ENCODE measurements at places on chromosomes 4 and X.

- DNase-seq = no peak
These were observed 56.6 kb upstream of the TNIP3 start for GRCh38 chr4:121220698-121221097.

DNA sequence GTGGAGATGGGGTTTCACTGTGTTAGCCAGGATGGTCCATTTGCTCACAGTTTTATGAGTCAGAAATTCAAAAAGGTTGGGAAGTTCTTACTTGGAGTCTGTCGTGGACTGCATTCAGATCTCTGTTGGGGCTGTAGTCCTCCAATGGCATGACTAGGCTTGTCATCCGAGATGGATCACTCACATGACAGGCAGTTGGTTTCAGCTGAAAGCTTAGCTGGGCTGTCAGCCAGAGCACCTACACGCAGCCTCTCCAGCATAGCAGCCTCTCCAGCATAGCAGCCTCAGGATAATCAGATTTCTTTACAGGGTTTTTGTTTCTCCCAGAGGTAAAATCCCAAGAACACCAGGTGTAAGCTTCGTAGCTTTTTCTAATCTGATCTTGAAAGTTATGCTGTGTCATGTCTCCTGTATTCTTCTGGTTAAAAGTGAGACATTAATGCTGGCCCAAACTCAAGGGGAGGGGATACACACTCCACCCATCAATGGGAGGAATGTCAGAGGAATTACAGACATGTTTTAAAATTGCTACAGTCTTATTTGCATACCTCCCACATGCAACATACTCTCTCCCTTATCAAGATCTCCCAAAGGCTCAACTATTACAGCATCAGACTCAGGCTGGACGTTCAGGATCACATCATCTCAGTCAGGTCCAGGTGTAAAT, 31.6 kb upstream of the SOD3 start:
- no peak for DNase-seq

GRCh38 chrX:41686788-41687187, 2.0 kb upstream of the GPR34 start:
- no peak for DNase-seq

- DNase-seq = peak; percentile 78
These were observed at the start of gene JADE3 for GRCh38 chrX:46912098-46912602. TSS of gene JADE3 (plus strand) at chrX:46912421. CDS start at chrX:46984895, 72,474 bp downstream.

DNA sequence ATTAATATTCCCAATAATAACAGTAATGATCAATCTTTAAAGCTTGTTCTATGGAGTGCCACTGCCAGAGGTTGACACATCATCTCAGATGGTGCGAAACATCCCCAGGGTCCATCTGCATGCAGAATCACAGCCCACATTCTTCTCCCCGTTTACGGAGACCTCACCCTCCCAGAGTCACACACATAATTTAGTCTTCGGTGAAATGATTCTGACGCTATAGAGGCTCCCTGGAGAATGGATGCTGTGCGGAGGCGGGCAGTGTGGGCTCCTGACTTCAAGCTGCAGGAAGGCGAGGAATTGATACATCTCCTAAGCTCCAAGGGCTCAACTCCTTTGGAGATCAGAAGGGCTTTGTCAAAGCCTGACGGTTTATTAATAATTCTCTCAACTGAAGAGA, 11.0 kb upstream of the ARHGAP36 start:
- DNase-seq = no peak
